NCI-H1417 treated with DMSO at 0.1 percent for 48 hours (cell line): ENCODE measurements at places on chromosomes 1 and 21.

DNA sequence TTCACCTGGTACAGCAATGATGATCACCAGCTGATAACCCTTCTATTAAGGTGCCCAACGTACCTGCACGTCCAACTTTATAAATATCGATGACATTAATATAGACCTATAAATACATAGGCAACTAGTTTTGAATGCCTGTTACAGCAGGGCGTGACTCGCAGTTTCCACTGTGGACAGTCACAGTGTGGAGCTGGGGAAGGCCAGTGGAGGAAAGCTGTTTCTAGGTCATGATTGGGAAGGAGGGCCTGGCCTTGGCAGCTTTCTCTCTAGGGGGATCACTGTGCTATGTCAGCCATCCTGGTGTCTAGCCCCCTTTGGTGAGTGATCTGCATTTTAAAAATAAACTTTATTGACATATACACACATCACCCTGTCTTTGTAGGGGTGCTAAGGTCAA is 4.4 kb upstream of the PRDM15 start:
- no peak for DNase-seq

DNA sequence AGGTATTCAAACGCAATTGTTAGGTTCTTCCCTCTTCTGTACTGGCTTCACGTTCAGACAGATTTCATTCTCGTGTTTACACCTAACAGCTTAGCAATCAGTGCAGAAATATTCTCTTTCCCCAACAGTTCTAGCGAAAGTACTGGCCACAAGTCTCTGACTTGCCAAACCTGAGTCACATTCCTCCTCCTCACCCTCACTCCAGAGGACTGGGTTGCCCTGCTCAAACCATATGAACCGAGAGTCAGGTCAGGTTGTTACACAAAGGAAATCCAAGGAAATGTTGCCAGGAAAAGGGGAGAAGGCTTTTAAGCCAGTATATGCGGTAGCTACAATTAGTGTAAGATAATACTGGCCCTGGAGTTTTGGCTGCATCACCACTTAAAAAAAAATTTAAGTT is 282.5 kb downstream of the RGS7 start:
- no peak for DNase-seq

DNA sequence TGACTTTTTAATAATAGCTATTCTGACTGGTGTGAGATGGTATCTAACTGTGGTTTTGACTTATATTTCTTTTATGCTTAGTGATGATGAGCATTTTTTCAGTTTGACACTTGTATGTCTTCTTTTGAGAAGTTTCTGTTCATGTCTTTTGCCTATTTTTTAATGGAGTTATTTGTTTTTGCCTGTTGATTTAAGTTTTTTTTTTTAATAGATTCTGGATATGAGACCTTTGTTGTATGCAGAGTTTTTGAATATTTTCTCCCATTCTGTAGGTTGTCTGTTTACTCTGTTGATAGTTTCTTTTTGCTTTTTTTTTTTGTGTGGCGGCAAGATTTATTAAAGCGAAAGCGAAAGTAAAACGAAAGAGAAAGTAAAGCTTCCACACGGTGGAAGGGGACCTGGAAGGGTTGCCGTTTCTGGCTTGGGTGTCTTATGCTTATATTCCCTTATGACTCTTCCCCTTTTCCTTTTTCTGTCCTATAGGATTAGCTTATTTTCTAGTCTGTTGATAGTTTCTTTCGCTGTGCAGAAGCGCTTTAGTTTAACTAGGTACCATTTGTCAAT is 67.6 kb downstream of the TBX19 start:
- no peak for DNase-seq

GRCh38 chr21:31959881-31960280 is 87.1 kb downstream of the HUNK start:
- DNase-seq = no peak

GRCh38 chr1:113279776-113280391 is 110.4 kb upstream of the MAGI3 start:
- no peak for DNase-seq

DNA sequence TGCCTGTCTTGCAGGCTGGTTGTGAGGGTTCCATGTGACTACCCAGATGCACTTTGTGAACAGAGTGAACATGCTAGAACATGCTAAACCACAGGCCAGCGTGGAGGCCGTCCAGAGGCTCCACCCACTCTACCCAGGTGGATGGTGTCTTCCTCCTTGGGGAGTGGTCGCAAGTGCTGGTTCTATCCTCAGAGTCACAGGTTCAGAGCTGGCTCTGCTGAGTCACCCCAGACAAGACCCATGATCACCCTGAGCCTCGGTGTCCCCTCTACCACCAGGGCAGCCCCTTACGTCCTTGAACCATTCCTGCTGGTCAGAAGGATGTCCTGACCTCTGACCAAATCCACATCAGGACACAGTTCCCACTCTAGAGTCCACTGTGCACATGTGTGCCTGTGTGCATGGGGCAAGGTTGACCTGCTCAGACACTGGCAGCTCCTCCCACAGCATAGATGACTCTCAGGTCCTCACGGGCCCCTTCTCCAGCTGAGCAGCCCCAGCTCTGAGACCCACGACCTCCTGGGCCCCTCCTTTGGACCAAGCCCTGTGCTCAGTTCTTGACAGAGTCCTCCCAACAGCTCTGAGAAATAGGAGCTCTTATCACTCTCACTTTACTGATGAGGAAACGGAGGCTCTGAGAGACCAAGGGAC is 391.8 kb downstream of the MATN1 start:
- no peak for DNase-seq

DNA sequence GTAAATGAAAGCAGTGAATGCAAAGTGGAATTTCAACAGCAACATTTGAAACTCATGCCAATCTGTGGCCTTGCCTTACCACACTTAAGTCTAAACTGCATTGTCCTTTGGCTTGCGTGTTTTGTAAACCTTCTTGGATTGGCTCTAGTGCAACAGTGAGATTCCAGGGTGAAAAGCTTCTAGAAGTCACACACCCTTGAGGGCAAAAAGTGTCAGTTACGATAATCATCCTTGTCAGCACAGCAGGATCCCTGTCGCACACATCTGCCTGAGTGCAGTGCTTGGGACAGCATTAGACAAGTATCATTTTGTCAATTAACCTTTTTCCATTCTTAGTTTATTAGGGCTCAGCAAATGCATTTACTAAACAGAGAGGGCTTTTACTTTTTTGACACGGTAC is 243.4 kb upstream of the PTBP2 start:
- DNase-seq = peak; percentile 8

GRCh38 chr1:11522400-11523235 is 43.7 kb downstream of the DISP3 start:
- no peak for DNase-seq

GRCh38 chr1:165600793-165601192 is 30.2 kb upstream of the MGST3 start:
- no peak for DNase-seq

DNA sequence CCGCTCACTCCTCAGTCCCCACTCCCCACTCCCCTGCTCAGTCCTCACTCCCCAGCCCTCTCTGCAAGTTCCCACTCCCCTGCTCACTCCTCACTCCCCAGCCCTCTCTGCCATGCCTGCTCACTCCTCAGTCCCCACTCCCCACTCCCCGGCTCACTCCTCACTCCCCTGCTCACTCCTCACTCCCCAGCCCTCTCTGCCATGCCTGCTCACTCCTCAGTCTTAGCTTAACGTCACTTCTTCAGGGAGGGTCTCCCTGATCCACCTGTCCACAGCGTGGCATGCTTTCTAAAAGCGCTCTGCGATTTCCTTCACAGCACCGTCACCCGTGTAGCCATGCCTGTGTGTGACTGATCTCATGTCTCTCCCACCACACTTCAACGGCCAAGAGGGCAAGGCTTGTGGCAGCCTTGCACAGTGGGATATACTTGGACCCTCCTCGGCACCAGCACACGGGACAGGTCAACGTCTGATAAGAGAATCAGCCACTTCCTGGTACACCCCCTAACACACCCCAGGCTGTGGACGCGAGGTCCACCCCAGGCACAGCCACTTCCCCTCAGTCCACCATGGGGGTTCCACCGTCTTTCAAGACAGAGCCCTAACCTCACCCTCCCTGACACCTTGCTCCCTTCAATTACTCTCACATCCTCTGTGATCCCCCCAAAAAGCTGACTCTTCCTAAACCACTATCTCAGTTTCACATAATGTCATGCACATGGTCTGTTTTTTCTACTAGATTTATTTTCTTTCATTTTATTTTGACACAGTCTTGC is 14.0 kb downstream of the PRDM15 start:
- no peak for DNase-seq

GRCh38 chr21:42387164-42387563 is 8.7 kb downstream of the TMPRSS3 start:
- no peak for DNase-seq

- DNase-seq = no peak
These were observed 850.2 kb upstream of the ADAMTS5 start for GRCh38 chr21:27817074-27817473.

DNA sequence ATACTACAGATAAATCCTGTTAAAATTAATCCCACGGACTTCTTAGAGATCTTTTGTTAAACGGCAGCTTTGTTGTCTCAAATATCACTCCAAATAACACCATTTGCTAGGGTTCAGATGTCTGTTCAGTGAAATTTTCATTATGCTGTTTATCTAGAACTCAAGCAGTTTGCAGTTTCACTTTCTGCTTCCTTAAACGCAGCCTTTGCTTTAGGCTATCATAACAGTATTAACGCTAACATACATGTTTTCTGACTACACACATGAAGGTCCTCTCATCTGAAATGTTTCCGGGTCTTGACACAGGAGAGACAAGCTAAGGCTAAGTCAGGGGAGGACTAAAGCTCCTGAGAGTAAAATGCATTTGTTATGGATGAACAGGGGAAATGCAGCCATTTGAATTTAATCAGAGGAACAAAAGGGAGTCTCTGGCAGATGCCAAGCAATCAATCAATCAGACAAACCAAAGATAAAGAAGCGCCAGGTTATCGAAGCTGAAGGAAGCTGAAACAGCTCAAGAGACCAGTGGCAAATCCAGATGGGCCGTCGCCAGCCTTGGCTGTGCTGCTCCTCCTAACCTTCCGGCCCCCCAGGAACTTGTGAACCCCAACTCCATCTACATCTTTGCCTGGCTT is 16.9 kb downstream of the CCSAP start:
- no peak for DNase-seq

DNA sequence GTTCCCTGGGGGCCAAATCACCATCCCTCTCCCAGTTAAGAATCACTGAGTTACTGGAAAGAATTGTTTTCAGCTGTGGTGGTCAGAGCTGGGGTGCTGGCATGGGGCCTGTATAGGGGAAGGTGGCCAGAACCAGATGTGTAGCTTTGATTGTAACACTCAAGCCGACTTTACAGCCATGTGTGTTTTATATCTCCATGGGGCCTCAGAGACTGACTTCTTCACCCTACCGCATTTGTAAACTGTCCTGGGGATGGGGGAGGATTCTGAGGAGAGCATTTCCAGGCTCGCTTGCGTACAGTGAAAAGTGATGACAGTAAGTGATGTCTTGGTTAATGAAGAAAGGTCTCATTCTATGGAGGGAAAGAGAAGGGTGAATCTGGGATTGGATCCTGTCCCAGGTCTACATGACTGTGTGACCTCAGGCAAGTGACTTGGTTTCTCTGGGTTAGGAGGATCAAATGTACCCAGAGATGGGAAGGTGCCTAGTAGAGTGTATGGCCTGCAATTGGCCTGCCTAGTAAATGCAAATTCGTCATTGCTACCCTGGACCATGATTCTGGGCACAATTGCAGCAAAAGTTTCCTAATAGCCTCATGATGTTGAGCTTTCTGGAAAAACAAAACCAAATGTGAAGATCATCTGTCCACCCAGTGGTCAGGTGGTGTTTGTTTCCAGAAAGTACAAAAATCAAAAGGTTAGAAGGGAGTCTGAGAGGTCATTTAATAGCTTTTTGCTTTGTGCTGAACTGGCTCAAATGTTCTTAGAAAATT is 49.7 kb upstream of the RCC2 start:
- DNase-seq = no peak

DNA sequence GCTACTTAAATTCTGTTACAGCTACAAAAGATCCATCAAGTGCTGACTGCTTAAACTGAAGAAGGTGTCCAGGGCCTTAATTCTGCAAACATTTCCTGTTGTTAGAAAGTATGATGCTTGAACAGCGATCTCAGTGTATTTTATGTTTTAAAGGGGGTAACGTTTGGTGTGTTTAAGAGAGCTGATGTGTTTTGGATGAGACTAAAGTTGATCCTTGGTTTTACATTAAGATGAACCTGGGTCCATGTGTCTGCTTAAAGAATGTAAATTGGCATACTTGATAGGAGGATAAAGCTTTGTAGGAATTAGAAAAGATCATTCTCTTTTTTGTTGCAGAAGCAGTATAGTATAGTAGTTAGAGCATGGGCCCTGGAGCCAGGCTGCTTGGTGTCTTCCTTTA is 3.6 kb downstream of the IER5 start:
- DNase-seq = no peak

DNA sequence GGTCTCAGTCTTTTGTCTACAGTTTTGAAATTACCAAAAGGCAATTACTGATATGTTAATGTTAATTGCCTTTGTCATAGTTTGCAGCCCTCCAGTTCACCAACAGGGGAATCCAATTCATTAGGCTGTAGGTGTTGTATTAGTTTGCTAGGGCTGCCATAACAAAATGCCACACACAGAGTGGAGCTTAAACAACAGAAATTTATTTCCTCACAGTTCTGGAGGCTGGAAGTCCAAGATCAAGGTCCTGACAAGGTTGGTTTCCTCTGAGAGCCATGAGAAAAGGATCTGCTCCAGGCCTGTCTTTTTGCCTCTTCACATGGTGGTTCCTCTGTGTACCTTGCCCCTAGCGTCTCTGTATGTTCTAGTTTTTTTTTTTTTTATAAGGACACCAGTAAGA is 1.3 kb downstream of the RTCA start:
- DNase-seq = no peak

DNA sequence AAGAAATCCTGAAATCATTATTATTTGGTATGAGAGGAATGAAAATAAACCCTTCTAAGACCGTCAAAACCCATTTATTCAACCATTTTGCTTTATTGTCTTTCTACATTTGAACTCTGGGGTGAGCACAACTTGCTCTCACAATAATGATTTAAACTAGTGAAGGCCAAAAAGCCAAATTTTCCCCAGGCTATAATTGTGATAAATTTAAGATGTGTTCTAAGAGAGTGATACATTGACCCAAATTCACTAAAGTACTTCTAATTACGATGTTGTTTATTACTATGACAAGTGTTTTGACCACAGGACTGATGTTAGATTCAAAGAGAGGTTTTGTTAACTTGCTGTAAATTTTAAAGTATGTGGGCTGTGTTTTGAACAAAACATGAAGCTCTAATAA is 670.9 kb upstream of the NR5A2 start:
- no peak for DNase-seq

DNA sequence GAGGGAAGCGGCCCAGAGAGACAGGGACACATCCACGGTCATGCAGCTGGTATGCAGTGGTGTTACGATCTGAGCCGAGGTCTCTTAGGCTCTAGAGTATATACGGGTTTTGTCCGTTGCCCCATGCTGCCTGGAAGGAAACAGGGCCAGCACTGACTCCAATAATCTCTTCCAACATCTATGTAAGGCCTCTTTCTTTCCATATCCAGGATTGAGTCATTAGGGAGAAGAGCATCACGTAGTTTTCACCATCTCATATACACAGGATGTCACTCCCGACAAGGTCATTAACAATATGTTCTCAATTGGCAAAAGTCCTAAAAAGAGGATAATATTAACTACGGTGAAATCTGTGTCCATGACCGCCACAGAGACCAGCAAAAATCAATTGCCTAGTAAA is 4.4 kb downstream of the C8B start:
- DNase-seq = no peak
